ENCODE measurements at places on chromosomes 4 and X.
A peak's percentile ranks its signal among the peaks of the same experiment; 100 is the strongest.

DNA sequence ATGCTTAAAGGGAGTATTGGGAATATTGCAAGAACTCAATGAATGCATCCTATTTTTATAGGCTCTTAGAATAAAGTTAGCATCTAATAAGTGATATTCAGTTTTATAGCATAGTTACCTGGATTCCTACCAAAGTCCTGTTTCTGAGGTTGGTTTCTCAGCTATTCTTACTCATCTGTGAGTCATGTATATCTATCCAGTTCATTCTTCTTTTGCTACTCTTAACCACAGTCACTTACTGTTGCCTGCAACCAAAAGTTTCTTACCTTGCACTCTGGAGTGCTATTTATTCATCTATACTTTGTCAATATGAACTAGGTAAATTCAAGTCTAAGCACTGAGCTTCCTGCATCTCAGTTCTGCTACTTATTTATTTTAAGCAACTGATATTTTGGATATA is 322.5 kb downstream of the HS3ST1 start:
- no peak for DNase-seq

DNA sequence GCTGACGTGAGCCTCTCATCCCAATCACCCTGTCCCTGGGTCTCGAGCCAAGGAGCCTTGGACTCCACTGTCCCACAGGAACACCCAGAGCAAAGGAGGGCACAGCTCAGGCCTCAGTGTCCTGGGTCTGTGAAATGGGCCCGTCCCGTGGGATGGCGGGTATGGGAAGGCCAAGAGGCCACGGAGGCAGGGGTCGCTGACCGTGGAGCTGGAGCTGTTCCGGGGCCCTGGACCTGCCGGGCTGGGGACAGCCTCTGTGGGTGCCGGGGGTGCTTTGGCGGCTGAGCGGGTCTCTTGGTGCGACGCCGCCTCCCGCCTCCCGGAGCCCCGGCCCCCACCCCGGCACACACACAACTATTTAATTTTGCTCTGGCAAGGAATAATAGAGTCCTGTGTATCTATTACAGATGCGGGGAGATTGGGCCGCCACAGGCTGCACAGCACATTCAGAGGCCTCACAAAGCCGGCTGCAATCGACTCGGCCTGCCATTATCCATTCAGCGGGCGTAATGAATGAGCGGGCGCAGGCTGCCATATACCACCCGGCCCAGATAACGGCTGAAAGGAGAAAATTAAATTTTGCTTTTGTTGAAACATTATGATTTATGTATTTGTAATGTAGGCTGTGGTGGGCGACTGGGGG is 83.9 kb upstream of the NKX1-1 start:
- DNase-seq: no peak

GRCh38 chr4:26885912-26886274 is 25.3 kb downstream of the STIM2 start:
- DNase-seq: peak; percentile 90

DNA sequence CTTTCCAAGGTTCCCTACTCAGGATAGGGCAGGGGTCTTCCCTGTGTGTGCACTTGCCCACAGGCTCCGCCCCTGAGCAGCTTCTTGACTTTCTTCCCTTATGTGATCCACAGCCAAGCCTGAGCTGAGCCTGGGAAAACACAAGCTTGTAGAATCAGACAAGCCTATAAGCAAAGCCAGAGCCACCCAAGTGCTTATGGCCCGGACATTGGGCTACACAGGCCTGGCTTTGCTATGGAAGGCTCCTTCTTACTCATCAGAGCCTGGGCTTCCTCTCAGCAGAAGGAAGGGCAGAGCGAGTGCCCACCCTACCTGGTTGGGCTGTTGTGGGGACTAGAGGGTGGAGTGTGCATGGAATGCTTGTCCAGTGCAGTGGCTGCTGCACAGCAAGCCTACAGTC is 1.3 kb upstream of the TNIP2 start:
- DNase-seq: no peak

- DNase-seq: no peak
Observed at GRCh38 chr4:109588176-109588575, 28.1 kb downstream of the MCUB start.

Data from CD4-positive, CD25-positive, alpha-beta regulatory T cell (primary cell).